ENCODE measurements at places on chromosomes 6 and 20.

- DNase-seq, result no peak
Observed at GRCh38 chr6:25946631-25947030, 16.0 kb upstream of the TRIM38 start.

DNA sequence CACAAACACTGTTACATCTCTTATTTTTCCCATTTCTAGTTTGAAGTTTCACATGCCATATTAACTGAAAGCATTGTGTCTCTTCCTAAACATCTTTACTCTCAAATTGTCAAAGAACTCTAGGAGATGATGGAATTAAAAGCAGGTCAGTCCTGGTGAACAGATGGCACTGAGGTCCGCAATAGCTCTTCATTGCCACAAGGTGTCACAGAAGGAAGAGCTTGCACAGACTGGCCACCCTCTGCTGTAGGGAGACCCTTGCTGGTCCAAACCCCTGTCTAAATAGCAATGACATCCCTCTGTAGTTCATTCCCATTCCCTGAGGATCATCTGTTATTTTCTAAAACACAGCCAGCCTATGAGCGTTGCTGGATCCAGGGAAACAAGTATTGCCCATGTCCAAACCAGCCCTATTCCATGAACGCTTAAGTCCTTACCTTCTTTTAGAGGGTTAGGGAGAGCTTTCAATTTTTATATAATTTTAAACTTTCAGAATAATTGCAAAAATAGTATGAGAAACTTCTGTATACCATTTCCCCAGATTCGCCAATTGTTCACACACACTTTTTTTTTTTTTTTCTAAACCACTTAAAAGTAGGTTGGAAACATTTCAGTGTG lies 10.1 kb upstream of the HDAC2 start:
- no peak for DNase-seq

DNA sequence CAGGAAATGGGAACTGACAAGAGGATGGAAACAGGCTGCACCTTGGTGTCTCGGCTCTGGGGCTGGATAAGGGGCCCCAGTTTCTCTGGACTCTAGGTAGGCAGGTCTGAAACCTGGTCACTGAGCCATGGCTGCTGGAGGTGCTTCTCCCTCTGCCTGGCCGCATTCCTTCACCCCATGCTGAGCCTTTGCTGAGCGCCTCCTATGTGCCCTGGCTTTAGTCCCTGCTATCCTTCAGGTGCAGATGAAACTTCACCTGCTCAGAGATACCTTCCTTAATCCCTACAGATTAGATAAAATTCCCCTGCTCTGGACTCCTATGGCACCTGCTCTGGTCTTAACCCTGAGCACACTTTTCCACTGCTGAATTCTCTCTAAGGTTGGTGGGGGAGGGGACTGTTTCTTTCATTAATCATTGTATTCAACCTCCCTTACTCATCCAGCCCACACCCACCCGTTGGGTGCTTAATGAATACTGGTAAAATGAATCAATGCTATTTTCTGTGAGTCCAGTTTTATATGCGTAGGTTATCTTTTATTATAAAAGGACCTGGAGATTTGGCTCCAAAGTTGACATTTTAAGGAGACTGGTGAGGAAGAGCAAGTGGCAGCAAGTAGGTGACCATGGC lies 19.3 kb downstream of the MYLK4 start:
- DNase-seq, result no peak

- DNase-seq, result no peak
Observed at GRCh38 chr20:43717616-43717995, 9.2 kb downstream of the GTSF1L start.

DNA sequence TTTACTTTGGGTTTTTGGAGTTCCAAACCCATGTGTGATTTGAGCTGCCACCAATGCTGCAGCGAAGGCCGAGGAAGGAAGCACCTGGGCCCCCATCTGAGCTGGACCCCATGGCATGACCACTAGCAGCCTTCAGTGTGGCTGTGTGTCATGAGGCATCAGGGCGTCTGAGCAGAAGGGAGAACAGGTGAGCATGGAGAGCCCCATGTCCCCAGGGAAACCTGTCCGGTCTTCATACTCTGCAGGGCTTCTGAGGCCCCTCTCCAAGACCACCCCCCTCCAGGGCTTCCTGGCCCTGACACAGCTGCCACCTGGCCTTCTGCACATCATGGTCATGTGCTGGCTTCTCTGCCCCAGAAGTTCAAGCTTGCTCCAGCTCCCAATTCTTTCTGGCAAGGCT lies 169.1 kb upstream of the CST7 start:
- DNase-seq, result no peak

DNA sequence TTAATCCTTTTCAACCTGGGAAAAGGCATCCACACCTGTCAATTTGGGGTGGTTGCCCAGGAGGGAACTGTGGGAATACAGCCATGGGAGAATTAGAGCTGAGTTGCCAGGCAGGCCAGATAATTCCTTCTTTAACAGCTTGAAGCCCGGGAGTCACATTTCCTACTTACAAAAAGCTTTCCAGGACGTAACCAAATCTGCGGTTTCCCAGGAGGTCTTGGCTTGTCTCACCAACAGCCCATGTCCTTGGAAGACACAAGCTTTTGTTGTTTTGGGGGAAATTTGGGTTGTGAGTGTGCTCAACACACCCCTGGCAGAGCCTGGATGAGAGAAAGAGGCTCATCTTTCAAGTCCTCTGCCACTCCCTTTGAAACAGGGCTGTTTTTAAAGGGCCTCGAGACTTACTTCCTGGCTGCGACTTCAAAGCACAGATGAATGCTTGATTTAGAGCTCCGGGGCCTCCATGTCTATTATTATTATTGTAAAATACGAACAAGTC lies 465.9 kb upstream of the BTBD3 start:
- DNase-seq, result no peak

- no peak for DNase-seq
Observed at GRCh38 chr6:142960098-142960497, 15.1 kb upstream of the HIVEP2 start.

DNA sequence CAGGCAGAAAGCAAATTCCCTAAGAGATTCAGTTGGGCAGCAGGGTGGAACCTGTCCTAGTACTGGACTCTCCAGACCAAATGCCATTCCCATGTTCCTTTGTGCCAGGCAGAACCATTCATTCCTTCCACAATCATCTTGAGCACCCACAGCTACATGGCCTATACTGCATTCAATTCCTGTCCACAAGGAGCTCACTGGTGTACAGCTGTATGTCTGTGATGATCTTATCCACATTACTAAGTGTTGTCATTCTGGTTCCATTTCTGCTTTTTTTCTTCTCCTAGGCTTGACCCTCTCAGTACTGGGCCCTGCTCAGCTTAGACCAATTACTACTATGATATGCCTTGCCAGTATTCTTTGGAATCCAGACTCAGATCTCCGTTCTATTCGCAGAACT lies 27.5 kb downstream of the MAN1A1 start:
- DNase-seq, result no peak
